ENCODE measurements at places on chromosomes 12 and 14.
A peak's percentile ranks its signal among the peaks of the same experiment; 100 is the strongest.

DNA sequence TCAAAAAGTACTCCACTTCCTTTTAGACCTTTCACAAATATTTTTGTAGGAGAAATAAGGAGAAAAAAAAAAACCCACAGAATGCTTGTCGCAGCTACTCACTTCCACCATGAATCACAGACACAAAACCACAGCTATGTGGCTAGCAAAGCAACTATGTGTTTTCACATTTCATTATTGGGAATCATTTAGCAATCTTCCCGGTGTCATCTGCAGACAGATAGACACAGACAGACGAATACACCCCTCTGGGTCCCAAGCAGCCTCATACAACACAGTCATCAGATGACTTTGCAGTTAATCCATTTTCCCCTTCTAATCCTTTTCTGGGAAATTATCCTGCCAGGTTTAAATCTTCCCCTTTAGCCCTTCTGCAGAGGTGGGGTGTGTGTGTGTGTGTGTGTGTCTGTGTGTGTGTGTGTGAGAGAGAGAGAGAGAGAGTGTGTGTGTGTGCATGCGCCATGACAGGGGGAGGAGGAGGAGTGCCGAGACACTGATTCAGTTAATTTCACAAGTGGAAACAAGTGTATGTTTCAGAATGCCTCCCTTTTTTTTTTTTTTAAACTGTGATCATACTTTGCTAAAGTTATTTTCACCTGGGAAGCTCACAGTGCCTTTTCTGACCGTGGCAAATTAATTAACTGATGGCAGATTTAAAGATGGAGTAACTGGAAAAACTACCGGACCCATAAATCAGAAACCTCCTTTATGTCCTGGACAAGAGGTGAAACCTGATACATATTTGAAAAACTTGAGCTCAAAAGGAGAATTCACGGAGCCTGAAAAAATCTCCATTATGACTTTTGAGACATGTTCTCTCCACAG, 39.9 kb downstream of the LTBP2 start:
- peak overlapping the region; percentile 4 for H3K4me3 ChIP-seq
- DNase-seq, result no peak
- H3K4me1 ChIP-seq, result peaks cover 66% of the 10 kb centered on the region
- H3K27ac ChIP-seq, result peak overlapping the region; percentile 90
- no peaks in the 10 kb centered on the region for H3K27me3 ChIP-seq
- H3K36me3 ChIP-seq, result no peaks in the 10 kb centered on the region

DNA sequence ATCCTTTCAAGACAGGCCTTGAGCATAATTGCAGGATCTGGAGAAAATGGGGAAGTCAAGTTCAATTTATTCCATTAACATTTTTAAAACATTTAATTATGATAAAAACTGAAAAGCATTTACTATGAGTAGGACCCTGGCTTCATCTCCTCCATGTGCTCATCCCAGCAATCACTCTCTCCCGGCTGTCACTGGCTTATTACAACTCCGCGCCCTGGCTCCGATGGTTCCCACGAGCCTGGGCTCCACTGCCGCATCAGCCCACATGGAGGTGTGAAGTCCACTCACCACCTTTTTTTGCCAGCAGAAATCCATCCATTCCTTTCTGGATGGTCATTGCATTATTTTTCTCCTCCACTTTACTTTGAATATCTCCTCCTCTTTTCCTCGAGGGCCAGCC, 194.4 kb downstream of the EMP1 start:
- H3K4me3 ChIP-seq, result no peak overlapping the region
- H3K27ac ChIP-seq, result no peak overlapping the region
- H3K27me3 ChIP-seq, result no peaks in the 10 kb centered on the region
- H3K36me3 ChIP-seq, result no peaks in the 10 kb centered on the region
- H3K4me1 ChIP-seq, result peaks cover 31% of the 10 kb centered on the region
- no peak for DNase-seq

GRCh38 chr12:100187857-100188519, 12.6 kb upstream of the ACTR6 start:
- peaks cover 19% of the 10 kb centered on the region for H3K4me1 ChIP-seq
- H3K4me3 ChIP-seq, result no peak overlapping the region
- H3K27me3 ChIP-seq, result no peaks in the 10 kb centered on the region

DNA sequence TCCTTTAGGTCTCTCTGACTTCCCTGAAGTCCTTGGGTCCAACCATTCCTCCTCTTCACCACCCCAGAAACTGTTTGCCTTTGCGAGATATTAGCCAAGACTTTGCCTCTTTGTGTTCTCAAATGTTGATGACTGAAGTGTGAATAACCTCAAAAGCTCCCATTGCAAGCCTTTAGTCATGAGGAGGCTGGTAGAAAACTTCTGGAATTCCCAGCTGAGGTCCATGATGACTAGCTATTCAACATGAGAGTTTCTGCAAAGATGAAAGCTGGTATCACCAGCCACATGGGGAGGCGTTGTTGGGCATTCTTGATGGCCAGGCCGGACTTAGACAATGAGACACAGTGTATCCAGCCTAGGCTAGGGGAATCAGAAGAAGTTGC, 111.7 kb downstream of the TBX5 start:
- H3K27ac ChIP-seq, result no peak overlapping the region
- no peak for DNase-seq
- H3K4me1 ChIP-seq, result no peaks in the 10 kb centered on the region
- no peaks in the 10 kb centered on the region for H3K27me3 ChIP-seq
- no peaks in the 10 kb centered on the region for H3K36me3 ChIP-seq

DNA sequence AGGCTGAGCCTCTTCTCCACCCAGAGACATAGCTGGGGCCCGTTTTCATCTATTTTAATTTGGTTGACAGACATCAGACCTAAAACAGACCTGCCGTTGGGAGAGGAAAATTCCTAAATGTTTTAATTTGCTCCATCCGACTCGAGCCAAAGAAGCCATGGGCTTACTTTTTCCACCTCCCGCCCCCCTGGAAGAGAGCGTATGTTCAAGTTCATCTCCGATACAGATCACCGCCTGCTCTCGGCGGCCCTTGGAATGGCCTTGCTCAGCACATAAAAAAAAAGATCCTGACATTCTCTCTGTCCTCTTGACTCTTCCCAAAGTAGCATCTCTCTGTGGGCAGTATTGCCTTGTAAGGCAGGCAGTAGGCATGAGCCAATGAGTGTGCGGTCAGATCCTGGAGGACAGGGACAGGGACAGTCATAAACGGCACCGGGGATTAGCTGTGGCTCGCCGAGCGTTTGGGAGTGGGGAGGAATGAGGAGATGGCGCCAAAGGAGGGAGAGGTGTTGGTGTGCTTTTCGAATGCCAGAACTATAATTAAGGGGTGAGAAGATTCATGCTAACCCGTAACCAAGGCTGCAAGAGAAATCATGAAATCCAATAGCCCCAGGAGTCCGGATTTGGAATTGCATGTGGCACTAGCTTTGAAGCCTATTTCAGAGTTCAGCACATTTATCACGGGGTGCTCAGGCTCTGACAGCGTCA, 47.9 kb upstream of the MEG3 start:
- H3K27ac ChIP-seq, result no peak overlapping the region
- H3K4me1 ChIP-seq, result peaks cover 3% of the 10 kb centered on the region
- no peak overlapping the region for H3K4me3 ChIP-seq
- DNase-seq, result no peak

- no peaks in the 10 kb centered on the region for H3K27me3 ChIP-seq
- no peak for DNase-seq
- no peaks in the 10 kb centered on the region for H3K4me1 ChIP-seq
- no peaks in the 10 kb centered on the region for H3K36me3 ChIP-seq
- H3K4me3 ChIP-seq, result no peak overlapping the region
- no peak overlapping the region for H3K27ac ChIP-seq
Observed at GRCh38 chr14:20563971-20564370, 3.1 kb upstream of the RNASE9 start.

DNA sequence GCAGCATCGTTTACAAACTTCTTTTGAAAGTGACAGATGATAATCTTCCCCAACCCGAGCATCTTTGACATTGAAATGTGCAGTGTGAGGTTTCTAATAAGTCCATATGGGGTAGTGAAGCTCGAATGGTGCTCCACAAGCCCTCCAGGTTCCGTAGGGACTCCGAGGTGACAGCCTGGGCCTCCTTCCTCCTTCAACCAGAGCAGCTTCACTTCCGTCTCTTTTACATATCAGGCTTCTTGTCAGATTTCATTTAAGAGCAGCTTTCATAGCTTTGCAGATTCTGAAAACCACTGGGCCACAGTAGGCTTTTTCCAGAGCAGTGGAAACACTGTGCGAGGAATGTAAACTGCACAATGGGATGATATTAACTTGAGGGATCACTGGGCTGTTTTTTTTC, 103.6 kb upstream of the CPM start:
- no peak overlapping the region for H3K4me3 ChIP-seq
- H3K36me3 ChIP-seq, result no peaks in the 10 kb centered on the region
- no peak overlapping the region for H3K27ac ChIP-seq
- H3K27me3 ChIP-seq, result no peaks in the 10 kb centered on the region

DNA sequence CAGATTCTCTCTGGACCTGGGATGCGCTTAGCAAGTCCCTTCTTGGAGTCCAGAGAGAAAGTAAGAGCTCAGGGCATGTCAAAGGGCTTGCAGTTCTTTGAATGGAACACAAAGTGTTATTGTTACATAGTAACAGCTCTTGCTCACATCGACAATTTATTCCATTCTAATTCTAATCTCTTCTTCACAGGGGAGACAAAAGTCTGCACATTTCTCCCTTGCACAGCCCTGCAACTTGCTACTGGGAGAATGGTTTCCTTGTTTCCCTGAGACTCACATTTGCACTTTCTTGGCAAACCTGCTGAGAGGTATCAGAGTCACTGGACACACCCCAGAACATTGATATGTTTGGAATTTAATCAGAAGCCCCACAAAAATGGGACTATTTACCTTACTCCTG, 209.9 kb upstream of the IGF1 start:
- no peaks in the 10 kb centered on the region for H3K4me1 ChIP-seq
- H3K27ac ChIP-seq, result no peak overlapping the region
- H3K4me3 ChIP-seq, result no peak overlapping the region
- H3K36me3 ChIP-seq, result no peaks in the 10 kb centered on the region
- no peaks in the 10 kb centered on the region for H3K27me3 ChIP-seq
- DNase-seq, result no peak

DNA sequence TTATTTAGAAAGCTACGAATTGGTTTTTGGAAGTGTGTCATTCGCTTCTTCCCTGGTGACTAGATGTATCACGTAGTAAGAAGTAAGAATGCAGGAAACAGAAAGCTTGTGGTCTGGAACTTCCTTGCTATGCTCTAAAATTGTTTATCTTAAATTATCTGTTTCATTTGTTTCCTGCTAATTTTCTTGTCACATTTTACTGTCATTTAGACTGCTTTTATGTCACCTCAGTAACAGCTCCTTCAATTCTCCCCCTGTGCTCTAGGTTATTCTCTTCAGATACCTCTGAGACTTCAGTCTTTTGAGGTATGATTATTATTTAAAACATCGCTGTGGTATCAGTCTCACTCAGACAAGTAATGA, 699 bp upstream of the CD69 start:
- no peak for DNase-seq
- no peaks in the 10 kb centered on the region for H3K36me3 ChIP-seq
- H3K27me3 ChIP-seq, result no peaks in the 10 kb centered on the region

DNA sequence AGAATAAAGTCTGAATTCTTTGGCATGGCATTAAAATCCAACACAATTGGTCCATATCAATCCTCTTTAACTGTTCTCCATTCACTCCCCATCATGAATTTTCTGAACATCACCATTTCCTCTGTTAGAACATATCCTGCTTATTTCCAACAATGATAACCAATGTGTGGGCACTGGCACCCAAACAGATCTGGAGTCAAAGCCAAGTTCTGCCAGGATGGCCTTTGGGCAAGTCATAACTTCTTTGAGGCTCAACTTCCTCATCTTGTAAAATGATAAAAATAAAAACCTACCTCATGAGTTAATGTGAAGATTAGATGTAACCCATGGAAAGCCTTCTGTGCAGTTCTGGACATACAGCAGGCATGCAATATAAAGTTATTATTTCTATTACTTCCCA, 12.5 kb downstream of the PAWR start:
- no peak overlapping the region for H3K4me3 ChIP-seq
- no peak for DNase-seq
- H3K4me1 ChIP-seq, result peaks cover 7% of the 10 kb centered on the region
- H3K36me3 ChIP-seq, result no peaks in the 10 kb centered on the region

DNA sequence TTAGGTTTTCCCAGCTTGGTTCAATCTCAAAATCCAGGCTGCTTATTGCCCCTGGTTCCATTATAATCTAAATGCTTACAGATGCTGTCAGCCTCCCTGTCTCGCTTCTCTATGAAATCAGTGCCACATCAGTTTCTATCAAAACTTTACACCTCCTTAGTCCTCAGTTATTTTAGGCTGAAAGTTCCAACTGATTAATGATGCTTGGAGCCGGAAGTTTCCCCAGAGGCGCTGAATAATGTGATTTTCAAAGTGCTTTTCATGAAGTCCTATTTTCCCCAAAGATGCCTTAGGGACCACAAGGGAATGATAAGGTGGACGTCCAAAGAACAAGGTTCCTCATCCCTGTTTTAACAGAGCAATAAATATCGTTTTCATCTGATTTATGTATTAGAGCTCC, 262.4 kb upstream of the RMST start:
- DNase-seq, result no peak
- no peak overlapping the region for H3K27ac ChIP-seq
- no peak overlapping the region for H3K4me3 ChIP-seq
- H3K4me1 ChIP-seq, result no peaks in the 10 kb centered on the region

Measured in esophagus squamous epithelium (tissue), 5 donors.